ENCODE measurements at places on chromosomes 6 and 20.

DNA sequence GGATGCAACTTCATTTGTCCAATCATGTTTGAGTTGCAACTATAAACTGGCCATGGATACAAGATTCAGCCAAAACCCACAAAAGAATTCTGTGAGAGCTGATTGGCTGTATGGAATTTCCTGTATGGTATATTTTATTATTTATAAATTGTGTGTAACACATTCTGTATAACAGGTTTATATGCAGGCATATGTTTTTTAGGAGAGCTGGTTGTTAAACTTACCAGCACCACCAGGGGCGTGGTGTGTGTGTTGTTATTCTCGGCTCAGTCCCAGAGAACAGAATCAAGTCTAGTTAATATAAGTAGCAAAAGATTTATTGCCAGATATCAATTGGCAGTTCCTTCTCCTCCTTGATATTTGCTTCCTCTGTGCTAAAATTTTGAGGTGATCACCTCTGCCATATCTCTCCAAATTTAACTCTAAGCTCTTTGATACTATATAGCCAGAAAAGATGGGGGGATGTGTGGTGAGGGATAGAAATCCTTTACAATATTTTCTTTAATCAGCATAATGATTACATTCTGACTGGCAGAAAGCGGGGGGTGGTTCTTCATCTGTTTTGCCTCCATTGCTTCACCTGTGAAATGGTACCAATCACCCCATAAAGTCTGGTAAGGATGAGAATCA lies 22.9 kb downstream of the CNBD2 start:
- no peaks in the 10 kb centered on the region for H3K36me3 ChIP-seq
- no peak overlapping the region for H3K4me3 ChIP-seq
- peaks cover 19% of the 10 kb centered on the region for H3K27me3 ChIP-seq
- no peak overlapping the region for H3K27ac ChIP-seq

DNA sequence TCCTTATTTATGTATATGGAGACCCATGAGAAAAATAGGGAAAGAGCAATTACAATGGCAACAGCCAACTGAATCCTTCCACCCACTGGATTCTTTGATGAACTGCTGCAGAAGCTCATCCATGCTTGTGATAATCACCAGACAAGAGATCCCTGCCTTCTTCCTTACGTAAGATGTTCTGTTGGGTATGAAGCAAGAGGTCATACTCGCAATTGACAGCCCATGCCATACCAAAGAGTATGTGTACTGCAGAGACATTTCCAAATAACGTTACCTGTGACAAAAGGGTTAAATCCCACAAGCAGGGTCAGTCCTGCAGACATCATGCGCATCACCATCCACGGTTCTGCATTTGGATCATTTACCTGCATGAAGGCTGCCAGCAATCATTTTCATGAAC lies 27.8 kb downstream of the ELOVL5 start:
- peaks cover 25% of the 10 kb centered on the region for H3K36me3 ChIP-seq
- peaks cover 37% of the 10 kb centered on the region for H3K4me1 ChIP-seq
- no peak for DNase-seq
- H3K4me3 ChIP-seq: no peak overlapping the region
- no peak overlapping the region for H3K27ac ChIP-seq
- no peaks in the 10 kb centered on the region for H3K27me3 ChIP-seq

- no peaks in the 10 kb centered on the region for H3K27me3 ChIP-seq
- no peak for DNase-seq
- H3K27ac ChIP-seq: no peak overlapping the region
- no peak overlapping the region for H3K4me3 ChIP-seq
Observed at GRCh38 chr6:101597693-101598092, 204.2 kb downstream of the GRIK2 start.

DNA sequence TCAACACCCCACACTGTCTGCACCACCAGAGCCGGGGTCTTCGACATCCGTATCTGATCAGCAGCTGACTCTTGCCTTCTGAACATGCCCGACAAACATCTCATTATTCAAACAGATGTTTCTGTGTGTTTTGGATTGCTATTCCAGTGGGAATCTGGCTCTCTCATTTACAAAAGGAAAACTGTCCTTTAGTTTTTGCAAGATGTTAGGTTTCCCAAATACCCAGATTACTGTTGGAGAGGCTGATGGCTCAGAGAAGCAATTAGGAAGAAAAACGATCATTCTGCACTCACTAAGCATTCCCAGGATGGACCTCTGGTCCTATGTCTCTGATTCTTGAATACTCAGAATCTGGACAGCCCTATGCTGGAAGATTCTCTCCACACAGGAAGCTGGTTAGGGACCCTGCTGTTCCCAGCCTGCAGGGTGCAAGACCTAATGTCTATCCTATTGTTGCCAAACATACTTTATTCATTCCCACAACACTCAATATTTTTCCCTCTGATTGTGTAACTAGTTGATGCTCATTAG lies 532.9 kb downstream of the CDH26 start:
- H3K27ac ChIP-seq: no peak overlapping the region
- no peak for DNase-seq
- H3K4me3 ChIP-seq: no peak overlapping the region
- no peaks in the 10 kb centered on the region for H3K4me1 ChIP-seq
- no peaks in the 10 kb centered on the region for H3K27me3 ChIP-seq
- H3K36me3 ChIP-seq: no peaks in the 10 kb centered on the region

DNA sequence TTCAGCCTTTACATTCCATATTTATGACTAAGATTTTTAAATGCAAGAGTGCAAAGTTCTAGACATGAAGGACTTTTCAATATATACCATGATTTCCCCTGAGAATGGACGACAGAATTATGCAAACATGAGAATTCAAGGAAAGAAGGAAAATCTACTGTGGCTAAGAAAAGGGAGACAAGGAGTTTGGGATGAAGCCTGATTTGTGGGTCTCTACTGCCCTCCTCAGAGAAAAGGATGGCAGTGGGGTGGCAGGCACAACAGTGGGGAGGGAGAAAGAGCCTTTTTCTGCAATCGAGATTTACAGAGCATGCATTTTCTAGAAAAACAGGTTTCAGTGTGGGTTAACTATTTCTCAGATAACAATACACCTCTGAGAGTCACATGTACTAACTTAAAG lies 466.9 kb upstream of the NRSN1 start:
- no peaks in the 10 kb centered on the region for H3K36me3 ChIP-seq
- H3K4me1 ChIP-seq: no peaks in the 10 kb centered on the region
- DNase-seq: no peak

DNA sequence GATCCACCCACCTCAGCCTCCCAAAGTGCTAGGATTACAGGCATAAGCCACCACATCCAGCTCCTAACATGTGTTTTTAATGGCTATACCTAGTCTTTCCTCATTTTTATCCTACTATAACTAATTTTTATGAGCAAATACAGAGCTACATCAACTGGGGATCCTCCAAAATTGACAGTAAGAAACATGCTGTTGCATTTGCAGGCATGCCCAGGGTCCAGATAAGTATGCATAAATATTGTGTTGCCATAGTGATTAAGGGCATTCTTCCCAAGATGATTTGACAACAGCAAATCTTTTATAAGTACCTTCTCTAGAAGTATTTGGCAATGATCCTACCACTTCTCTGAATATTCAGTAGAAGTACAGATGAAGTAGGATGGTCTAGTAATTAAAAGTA lies 41.9 kb upstream of the MOXD1 start:
- H3K4me1 ChIP-seq: no peaks in the 10 kb centered on the region
- no peak overlapping the region for H3K27ac ChIP-seq
- no peak for DNase-seq
- H3K27me3 ChIP-seq: no peaks in the 10 kb centered on the region

- no peaks in the 10 kb centered on the region for H3K4me1 ChIP-seq
- no peak overlapping the region for H3K4me3 ChIP-seq
- H3K27ac ChIP-seq: no peak overlapping the region
- H3K36me3 ChIP-seq: no peaks in the 10 kb centered on the region
- H3K27me3 ChIP-seq: no peaks in the 10 kb centered on the region
- no peak for DNase-seq
Observed at GRCh38 chr20:33163856-33164762, 3.9 kb upstream of the BPIFA2 start.

DNA sequence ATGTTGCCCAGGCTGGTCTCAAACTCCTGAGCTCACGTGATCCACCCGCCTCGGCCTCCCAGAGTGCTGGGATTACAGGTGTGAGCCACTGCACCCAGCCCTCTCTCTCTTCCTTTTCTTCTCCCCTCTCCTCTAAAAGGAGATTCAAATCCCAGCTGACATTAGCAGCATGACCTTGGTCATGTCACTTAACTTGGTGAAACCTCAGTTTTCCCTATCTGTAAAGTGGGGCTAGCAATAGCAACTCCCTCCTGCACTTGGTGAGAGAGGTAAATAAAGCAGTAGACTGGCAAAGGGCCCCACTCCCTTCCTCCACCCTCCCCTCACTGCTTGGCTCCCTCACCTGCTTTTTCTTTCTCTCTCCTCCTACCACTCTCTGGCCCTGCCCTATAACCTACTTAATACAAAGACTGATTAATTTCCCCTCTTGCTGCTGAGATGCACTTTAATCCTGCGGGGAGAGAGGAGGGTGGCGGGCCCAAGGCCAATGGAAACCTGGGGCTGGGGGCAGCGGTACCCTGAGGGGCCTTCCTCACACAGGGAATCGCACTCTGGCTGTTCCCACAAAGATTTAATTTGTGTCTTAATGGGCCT lies 54.2 kb upstream of the ZFAND3 start:
- H3K27ac ChIP-seq: no peak overlapping the region
- H3K27me3 ChIP-seq: peaks cover 16% of the 10 kb centered on the region
- DNase-seq: no peak
- H3K4me3 ChIP-seq: no peak overlapping the region
- H3K36me3 ChIP-seq: no peaks in the 10 kb centered on the region

DNA sequence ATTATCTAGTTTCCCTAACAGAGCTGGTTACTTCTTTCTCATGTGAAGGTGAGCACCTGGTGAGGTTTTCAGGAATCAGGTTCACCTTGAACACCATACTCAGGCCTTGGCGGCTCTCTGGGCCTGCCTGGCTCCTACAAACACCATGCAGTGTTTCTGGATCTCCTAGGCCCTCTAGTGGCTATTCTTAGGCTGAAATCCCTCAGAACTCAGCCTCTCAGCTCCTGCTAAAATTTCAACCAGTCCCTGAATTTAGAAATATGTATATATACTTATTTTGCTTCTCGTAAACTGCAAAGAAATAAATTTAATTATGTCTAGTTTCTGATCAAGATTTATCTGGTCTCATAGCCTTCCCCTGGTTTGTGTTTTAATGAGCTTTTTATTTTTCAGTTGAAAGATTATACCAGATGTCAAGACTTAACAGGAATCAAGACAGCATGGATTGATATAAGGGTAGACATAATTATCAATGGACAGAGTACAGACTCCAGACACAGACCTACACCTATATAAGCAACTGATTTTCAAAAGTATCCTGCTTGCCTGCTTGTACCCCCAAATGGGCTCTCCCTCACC lies 55.9 kb downstream of the ANKEF1 start:
- no peak overlapping the region for H3K4me3 ChIP-seq
- no peaks in the 10 kb centered on the region for H3K36me3 ChIP-seq
- H3K4me1 ChIP-seq: no peaks in the 10 kb centered on the region

DNA sequence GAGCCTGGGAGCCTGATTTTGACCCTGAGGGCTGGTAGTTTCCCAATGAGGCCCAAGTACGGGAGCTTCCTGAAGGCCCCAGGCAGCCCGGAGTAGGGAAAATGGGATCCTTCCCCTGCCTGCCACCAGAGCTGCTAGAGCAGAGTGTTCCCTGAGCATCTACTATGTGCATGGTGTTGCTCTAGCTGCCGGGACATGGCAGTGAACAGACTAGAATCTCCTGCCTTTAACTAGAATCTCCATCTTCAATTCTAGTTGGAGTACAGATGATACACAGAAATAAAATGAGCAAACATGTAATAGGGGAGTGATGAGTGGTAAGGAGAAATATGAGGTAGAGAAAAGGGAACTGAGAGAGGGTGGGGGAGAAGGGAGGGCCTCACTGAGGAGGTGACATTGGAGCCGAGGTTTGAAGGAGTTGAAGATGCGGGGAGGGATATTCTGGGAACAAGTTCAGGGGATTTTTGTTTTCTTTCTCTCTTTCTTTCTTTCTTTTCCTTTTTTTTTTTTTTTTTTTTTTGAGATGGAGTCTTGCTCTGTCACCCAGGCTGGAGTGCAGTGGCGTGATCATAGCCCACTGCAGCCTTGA lies 18.5 kb downstream of the VSTM2L start:
- no peaks in the 10 kb centered on the region for H3K36me3 ChIP-seq
- no peak overlapping the region for H3K27ac ChIP-seq
- peaks cover 8% of the 10 kb centered on the region for H3K27me3 ChIP-seq

DNA sequence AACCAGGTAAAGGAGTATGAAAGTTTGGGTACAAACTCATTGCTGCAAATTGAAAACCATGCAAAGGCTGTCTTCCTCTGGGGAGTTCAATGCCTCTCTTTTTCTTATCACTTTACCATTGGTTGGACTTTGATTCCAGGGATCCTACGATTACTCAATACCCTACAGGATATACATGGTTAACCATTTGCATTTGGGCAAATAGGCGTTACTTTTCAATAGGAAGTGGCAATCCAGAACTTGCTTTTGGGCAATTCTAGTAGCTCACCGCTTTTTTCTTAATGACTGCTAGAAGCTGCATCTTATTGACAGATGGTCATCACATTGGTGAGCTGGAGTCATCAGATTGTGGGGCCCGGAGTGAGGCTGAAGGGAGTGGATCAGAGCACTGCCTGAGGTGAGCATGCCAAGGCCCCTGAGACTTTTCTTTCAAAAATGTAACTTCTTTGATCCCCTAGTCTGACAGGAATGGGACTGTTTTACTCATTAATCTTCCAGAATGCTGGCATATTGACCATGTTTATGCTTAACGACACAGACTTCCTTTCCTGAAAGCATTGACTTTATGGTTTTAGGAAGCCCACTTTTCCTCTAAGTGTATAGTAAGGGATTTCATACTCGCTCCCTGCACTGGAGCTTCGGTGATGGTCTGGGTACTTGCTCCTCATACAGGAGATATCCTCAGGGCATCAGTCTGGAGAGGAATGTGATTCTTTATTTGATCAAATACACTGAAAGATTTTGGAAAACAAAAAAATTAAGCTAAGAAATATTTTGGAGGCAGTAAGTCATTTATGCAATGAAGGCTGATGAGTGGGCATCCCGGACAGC lies at the start of gene CCR6:
Gene CCR6 (plus strand): TSS at position 270 of the 831 bp plus-strand sequence. CDS start 13,039 bp downstream, outside the sequence.
- H3K27me3 ChIP-seq: no peaks in the 10 kb centered on the region
- no peak for DNase-seq
- no peak within 1 kb of the TSS for H3K4me3 ChIP-seq
- H3K27ac ChIP-seq: no peak within 1 kb of the TSS

GRCh38 chr6:168091381-168092264 lies 12.6 kb upstream of the FRMD1 start:
- no peak overlapping the region for H3K4me3 ChIP-seq
- H3K4me1 ChIP-seq: no peaks in the 10 kb centered on the region
- no peak overlapping the region for H3K27ac ChIP-seq
- H3K36me3 ChIP-seq: no peaks in the 10 kb centered on the region
- H3K27me3 ChIP-seq: no peaks in the 10 kb centered on the region

- no peak overlapping the region for H3K4me3 ChIP-seq
- peaks cover 12% of the 10 kb centered on the region for H3K4me1 ChIP-seq
- no peak for DNase-seq
- H3K36me3 ChIP-seq: no peaks in the 10 kb centered on the region
- no peak overlapping the region for H3K27ac ChIP-seq
- H3K27me3 ChIP-seq: no peaks in the 10 kb centered on the region
Observed at GRCh38 chr20:39248171-39248861, 286.2 kb downstream of the DHX35 start.
